AG04450 (cell line): ENCODE measurements at places on chromosomes 12 and 14. TPM values are rescaled to one million over a fixed set of nuclear protein-coding genes. Genes with fewer than 3 reads are reported as not detected.
A peak's percentile ranks its signal among the peaks of the same experiment; 100 is the strongest.

GRCh38 chr14:95608637-95609235, 73.9 kb downstream of the GLRX5 start:
- no peak for DNase-seq

DNA sequence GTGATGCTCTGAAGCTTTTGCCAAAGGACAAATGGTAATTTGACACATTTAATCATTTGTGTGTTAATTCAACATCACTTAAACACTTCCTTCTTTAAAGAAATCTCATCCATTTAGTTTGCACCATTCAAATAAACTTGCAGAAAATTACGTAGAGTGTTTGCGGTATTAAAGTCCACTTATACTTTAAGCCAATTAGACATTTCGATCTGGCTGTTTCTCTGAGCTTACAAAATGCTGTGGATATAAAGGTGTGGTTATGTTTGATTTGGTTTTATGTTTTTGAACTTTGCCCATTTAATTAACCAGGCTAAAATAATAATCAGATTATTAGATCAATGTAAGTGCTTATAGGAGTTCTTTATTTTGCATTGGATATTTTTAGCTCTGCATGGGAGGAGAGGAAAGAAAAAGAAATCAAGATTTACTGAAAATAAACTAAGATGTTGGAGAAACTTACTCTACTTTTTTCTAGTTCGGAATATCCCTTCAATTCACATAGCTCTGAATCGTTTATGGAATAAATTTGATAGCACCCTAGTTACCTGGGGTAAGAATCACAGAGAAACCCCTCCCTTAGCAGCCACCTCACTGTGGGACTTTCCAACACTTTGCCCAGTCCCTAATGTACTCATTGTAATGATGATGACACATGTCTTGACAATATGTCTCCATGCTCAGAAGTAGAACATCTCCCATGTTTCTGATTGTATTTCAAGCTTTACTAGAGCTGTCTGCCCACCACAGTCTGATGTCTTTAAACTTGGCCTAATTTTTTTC, 268.0 kb downstream of the BTG1 start:
- DNase-seq = no peak

GRCh38 chr12:31106101-31106803, 32.6 kb downstream of the DDX11 start:
- no peak for DNase-seq

DNA sequence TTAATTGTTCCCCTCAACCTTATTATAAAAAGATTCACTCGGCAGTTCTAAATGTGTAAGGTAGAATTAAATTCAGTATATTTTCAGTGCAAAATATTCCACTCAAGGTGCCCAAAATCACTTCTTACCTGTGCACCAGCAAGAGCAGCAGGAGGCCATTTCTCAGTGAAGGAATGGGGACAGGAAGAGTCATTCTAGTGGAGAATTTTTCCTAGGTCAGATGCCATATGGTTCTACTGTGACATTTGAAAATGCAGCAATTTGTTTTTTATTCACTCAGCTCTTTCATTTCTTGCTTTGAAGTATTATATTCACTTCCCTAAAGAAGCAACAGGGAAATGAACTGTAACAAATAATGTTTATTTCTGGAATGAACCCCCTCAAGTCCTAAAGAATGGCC, 264.0 kb upstream of the SYT1 start:
- DNase-seq = no peak

GRCh38 chr14:20631880-20632389, 9.6 kb downstream of the OR6S1 start:
- DNase-seq = no peak

The KCNJ8 gene
- polyA plus RNA-seq = 5.3 and 6.0 TPM in 2 replicates

DNA sequence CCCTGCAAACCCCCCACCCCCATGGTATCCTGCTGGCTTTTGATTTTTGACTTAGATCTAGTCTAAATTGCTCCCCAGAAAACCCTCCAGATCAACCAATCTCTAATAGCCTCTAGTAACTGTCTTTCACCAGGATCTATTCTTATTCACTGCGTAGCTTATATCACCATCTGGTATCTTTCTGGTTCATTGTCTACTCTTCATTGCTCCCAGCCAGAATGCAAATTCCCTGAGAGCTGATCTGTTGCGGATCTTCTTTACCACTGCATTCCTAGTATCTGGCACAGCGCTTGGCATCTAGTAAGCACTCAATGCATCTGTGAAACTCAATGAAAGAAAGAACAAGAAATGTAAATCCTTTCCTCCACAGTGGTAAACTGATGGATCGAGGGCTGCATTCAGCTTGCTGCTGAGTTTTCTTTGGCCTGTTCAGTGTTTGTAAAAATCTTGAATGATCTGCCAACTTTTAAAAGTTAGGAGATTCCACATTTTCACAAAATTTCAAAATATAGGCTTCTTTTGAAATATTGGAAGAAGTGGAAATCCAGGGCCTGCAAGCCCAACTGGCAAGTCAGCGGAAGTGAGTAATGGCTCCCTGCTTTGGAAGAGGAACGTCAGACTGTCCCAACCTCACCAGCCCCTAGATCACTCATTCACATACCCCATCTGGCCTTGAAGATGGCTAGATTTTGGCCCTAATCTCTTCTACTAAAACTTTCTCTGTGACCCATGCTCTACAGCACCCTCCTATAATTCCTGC, 274.2 kb downstream of the SSPN start:
- no peak for DNase-seq

GRCh38 chr12:121545480-121545879, 35.3 kb downstream of the KDM2B start:
- no peak for DNase-seq

GRCh38 chr12:64792128-64792527, 32.3 kb upstream of the TBC1D30 start:
- no peak for DNase-seq

GRCh38 chr12:51896236-51896635, 8.3 kb downstream of the ANKRD33 start:
- no peak for DNase-seq

DNA sequence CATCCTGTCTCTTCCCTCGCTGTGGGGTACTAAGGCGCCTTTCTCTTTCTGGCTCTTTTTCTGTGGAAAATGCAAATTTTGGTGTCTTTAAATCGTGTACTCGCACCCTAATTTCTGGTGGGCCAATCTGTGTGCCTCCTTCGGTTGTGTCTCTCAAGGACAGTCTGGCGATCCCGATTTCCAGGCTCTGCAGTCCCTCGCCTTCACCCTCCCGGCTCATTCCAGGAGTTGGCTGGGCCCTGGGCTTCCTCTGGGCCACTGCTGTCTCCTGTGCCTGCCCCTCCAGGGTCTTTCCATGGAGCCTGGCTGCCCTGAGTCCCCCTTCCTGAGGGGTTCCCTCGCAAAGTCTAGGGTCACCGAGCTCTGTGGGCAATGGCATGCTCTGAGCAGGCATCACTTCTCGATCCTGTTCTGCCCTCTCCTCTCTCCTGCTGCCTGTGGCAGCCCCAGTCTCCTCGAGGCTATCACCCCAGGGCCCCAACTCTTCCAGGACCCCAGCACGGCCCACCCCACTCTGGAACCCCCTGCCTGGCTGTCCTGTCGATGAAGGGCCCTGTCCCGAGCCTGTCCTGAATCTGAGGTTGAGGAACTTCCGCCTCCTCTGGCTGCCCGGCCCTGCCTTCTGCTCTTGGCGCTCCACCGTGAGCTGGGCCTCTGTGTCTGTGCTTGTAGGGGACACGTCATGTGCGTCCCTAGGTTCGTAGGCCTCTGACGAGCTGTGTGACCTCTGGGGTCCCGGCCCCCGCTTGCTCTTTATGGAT, 24.1 kb downstream of the AHNAK2 start:
- no peak for DNase-seq

GRCh38 chr14:62428429-62429203, 616.6 kb downstream of the KCNH5 start:
- no peak for DNase-seq

The GTF2A1 gene
- polyA plus RNA-seq = 22.9 and 24.5 TPM in 2 replicates

GRCh38 chr12:2359725-2360629, 307.2 kb downstream of the CACNA1C start:
- no peak for DNase-seq

DNA sequence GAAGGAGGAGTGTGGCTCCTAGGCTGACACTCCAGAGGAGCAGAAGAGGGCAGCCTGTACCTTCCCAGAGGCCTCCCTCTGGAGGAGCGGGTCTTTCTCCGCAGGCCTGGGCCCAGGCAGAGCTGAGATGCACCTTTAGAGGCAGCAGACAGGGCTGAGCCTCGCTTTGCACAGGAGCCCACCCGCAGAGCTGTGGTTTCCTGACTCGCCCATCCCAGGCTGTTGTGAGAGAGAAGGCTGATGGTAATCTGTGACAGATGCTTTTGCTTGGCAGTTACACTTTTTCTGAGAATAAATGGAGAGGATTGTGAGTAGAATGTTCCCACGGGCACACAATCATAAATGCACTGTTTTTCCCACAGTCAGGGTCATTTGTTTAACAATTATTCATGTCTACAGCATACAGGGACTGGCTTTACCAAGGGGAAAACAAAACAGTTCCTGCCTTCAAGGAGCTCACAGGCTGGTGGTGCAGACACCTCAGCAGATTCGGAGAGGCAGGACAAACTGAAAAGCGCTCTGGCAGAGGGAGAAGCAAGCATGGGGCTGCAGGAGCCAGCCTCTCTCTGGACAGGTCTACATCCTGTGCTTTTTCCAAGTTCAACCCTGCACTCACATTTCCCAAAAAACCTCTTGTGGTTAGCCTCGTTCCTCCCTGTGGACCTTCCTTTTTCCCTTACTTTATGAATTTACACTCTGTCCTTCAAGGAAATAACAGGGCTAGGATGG, 13.9 kb downstream of the EVL start:
- DNase-seq = no peak

GRCh38 chr14:51550636-51551035, 101.1 kb upstream of the FRMD6 start:
- no peak for DNase-seq

- DNase-seq = no peak
Measured at GRCh38 chr14:23297611-23298277, 4.9 kb downstream of the PPP1R3E start.

The CIDEB gene
- 0.31 and 0.48 TPM in 2 replicates for polyA plus RNA-seq

DNA sequence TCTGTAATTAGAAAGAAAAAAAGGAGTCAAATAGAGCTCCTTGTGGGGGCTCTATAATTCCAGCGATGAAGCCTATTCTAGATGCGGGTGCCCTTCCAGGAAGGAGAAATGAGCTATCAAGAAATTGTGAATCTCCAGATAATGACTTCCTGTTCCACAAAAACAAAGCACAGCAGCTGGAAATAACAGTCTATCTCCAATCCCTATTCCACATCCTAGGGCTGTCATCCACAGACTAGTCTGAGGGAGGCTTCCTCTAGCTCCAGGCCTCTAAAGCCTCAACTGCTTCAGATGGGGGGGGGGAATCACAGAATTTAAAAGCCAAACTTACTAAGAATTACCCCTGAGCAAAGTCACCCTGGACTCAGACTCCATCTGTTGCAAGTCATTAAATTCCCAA, 77.4 kb upstream of the GTF2A1 start:
- DNase-seq = no peak

The FITM1 gene
- polyA plus RNA-seq = 0.07 TPM in 1 of 2 replicates, not detected in the other

The JDP2 gene
- 46.5 and 49.1 TPM in 2 replicates for polyA plus RNA-seq

- peak; percentile 45 for DNase-seq
Measured at GRCh38 chr12:93243689-93244513, 133.8 kb upstream of the NUDT4 start.

GRCh38 chr12:16555630-16556029, 50.3 kb downstream of the LMO3 start:
- peak; percentile 47 for DNase-seq

GRCh38 chr12:109428037-109428629, 49.0 kb downstream of the KCTD10 start:
- DNase-seq = peak; percentile 59

- no peak for DNase-seq
Measured at GRCh38 chr12:94916663-94917062, 86.8 kb downstream of the NDUFA12 start.

GRCh38 chr12:24111086-24111485, 161.6 kb upstream of the SOX5 start:
- no peak for DNase-seq

DNA sequence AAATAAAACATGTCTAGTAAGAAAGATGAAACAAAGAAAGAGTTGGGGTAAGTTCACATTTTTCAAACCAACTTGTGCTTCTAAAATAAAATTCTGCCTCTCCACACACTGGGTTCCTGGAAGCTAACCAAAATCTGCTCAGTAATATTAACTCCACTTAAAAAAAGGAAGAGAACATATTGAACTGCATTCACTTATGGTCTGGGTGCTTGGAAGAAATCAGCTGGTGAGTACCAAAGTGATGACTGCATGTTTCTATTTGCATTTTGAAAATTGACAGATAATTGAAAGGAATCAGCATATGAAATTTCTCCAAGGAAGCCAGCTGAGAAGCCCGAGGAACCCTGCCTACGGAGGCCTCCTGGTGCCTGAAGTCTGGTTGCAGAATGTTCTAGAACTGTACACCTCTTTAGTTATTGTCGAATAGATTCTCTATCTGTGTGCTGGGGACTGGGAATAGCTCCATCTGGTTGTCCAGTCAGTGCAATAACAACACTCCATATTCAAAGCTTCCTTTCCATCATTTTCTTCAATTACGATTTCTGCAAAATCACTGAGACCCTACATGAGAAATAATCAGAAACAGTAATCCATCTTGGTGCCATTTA, 836.1 kb downstream of the VRK1 start:
- DNase-seq = no peak

DNA sequence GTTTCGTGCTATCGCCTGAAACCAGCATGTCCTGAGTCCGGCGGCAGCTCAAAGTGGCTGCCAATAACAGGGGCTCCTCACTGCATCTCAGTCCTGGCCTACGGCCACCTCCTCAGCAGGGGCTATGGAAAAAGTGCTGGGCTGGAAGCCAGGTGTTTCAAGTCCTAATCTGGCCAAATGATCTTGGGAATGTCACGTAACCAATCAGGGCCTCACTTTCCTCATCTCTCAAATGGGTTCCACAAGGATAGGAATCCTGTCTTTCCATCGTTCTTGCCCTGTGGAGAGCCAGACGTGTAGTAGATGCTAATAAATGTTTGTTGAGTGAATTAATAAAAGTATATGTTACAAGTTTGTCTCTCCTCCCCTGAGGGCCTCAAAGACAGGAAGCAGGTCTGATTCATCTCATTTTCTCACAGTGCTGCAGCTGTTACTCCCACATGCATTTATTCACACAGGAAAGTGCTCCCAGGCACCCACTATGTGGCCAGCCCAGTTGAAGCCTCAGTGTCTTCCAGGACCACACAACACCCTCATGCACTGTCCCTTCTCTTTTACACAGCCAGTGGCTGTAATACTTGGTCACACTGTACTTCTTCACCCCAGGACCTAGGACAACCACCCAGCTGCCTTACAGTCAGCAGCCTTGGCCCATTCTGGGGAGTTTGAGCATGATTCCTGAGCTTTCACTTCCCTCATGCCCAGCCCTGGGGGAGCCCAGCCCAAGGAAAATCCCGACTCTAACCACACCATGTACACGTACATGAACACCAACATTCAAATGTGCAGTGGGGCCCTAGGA, 5.0 kb downstream of the CMKLR1 start:
- no peak for DNase-seq

- peak; percentile 30 for DNase-seq
Measured at GRCh38 chr12:3304436-3305165, 186.4 kb upstream of the PRMT8 start.
